ENCODE measurements at places on chromosomes 2 and 18.

GRCh38 chr2:23361152-23361551, 23.8 kb upstream of the KLHL29 start:
- no peak for DNase-seq

- no peak for DNase-seq
These were observed 635.8 kb downstream of the RNF144A start for GRCh38 chr2:7552825-7553570.

DNA sequence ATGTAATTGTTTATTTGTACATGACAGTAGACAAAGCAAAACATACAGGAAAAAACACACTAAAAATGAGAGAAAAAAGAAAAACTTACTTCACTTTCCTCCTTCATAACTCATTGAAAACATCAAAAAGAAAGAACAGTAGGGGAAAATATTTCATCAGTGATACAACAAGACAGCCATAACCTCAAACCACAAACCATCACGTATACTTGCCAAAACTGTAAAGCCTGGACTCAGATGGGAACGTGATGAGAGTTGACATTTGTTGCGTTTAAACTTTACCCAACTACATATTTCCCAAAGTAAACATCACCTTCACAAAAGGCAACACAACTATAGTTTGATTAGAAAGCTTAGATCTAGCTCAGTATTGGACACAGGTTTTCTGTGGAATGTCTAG, 278.2 kb upstream of the COL3A1 start:
- no peak for DNase-seq

GRCh38 chr2:159134979-159135378, 151.5 kb downstream of the WDSUB1 start:
- DNase-seq: no peak

GRCh38 chr2:239143858-239144712, 256.7 kb downstream of the HDAC4 start:
- DNase-seq: peak; percentile 11

GRCh38 chr18:28689588-28689987, 512.7 kb upstream of the CDH2 start:
- DNase-seq: no peak

- DNase-seq: no peak
These were observed 127.5 kb upstream of the SLC1A4 start for GRCh38 chr2:64861452-64862397.

GRCh38 chr2:226079196-226079595, 679.7 kb downstream of the NYAP2 start:
- no peak for DNase-seq

- DNase-seq: no peak
These were observed 54.8 kb upstream of the ASB18 start for GRCh38 chr2:236319036-236319435.
